ENCODE measurements at places on chromosomes 3 and 15.

DNA sequence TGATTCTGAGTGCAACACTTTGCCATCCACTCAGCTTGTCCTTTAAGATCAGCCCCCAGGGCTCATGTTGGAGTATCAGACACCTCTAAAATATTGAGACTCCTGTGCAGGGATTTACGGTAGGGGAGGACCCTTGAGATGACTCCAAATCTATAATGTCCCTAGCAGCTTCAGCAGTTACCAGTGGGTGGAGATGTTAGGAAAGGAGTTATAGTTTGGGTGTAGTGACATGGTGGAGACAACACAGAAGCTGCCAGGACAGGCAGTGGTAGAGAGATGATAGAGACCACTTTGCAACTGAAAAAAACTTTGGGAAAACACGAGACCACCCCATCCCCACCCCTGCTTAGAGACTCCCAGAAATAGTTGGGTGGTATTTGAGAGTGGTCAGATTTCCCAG, 43.3 kb upstream of the GSK3B start:
- DNase-seq: no peak

GRCh38 chr3:41932464-41932863, 29.4 kb downstream of the ULK4 start:
- no peak for DNase-seq

GRCh38 chr15:69119001-69119400, 41.4 kb upstream of the GLCE start:
- DNase-seq: no peak

DNA sequence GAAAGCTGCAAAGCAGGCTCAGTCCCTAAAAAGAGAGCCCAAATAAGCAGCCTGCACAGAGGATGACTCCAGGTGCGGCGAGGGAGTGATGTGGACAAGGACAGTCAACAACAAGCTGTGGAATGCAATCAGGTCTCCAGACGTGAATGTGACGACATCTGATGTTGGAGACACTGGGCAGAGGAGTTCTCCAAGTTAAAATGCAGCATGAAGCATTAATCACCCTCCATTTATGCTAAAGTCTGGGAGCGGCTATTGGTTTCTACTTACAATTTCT, 316.7 kb downstream of the FGF12 start:
- DNase-seq: no peak

DNA sequence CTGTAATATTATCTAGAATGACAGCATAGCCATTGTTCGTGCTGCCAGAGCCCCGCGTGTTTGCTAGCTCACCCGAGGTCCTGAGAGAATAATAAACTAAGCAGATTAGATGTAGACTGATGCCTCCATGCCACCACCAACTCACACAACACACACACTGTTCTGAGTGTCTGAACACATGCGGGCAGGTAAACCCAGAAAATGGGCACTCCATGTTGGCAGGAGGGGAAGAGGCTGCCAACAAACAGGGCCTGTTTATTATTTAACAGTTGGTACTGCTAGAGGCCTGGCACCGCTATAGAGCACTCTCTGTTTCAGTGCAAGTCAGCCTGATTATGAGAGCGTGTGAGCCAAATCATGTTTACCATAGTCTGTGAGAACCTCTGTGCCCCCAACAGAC, 299.0 kb downstream of the ZBTB20 start:
- no peak for DNase-seq

DNA sequence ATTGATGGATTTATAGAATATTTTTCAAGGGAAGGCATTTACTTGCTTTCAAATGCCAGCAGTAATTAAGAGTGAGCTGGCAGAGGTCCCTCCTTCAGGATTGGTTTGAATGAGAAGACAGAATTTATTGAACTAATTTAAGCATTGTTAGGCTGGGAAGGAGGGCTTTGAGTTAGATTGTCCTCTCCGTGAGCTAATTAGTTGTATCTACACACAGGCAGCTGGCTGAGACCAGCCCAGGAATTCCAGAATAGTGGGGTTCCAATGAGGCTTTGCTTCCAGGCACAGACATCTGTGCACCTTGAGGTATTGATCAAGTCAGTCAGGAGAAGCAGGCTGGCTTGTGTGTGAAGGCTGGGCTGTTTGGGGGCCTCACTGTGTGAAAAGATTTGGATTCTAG, 124.0 kb upstream of the WNT5A start:
- no peak for DNase-seq

DNA sequence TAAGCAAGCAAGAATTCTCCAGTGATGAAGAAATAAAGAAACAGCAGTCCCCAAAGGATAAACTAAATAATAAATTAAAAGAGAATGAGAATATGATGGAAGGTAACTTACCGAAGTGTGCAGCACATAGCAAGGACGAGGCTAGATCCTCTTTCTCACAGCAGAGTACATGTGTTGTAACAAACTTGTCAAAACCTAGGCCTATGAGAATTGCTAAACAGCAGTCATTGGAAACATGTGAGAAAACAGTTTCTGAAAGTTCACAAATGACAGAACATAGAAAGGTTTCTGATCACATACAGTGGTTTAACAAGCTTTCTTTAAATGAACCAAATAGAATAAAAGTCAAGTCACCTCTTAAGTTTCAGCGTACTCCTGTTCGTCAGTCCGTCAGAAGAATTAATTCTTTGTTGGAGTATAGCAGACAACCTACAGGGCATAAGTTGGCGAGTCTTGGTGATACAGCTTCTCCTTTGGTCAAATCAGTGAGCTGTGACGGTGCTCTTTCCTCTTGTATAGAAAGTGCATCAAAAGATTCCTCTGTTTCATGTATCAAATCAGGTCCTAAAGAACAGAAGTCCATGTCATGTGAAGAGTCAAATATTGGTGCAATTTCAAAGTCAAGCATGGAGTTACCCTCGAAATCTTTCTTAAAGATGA, 4.5 kb upstream of the SCG5 start:
- DNase-seq: no peak

DNA sequence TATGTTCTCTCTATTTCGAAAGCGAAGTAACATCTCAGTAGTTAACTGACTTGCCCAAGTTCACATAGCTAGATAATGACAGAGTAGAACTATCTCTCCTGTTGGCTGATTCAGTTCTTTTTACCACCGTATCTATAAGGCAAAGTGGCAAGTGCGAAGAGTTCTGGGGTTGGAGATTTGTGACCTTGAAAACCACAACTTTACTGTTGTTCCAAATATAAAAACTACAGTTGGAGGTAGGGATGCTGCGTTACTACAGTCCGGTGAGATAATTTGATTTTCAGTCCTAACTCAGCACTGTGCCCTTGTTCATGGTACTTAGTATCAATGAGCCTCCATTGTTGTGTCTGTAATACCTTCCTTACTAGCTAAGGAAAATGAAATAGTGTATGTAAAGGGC, 71.2 kb upstream of the GOLGA8B start:
- no peak for DNase-seq

DNA sequence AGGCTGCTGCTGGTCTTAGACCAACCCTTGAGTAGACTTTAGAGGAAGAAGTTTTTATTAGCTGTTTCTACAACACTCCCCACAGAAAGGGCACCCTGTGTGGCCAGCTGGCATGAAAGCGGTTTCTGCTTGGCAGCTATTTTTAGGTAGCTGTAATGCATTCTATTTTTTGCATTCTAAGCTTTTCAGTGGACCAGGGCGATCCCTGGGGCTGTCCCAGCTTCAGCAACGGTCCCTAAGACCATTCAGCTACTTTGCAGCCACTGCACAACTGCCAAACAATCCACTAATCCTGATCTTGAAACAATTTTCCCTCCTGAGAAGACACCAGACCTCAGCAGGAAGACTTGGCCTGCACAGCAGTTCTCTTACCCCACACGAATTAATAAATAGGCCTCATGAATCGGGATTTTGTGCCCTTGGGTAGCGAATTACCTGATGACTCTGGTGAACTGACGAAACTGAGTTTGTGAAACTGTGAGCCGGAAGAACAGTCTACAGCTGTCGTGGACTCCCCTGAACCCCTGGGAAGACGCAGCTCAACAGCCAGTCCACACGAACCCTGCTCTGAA, 14.6 kb upstream of the TFRC start:
- no peak for DNase-seq

GRCh38 chr15:76905855-76906254, 715 bp upstream of the SCAPER start:
- no peak for DNase-seq

GRCh38 chr3:186216900-186217819, 108.3 kb upstream of the ETV5 start:
- DNase-seq: no peak

Measured in T-helper 2 cell (primary cell).